Gastroesophageal sphincter (tissue), 4 donors: ENCODE measurements at places on chromosomes 2 and 18. TPM values are rescaled to one million over a fixed set of nuclear protein-coding genes. Genes with fewer than 3 reads are reported as not detected.

ANKRD44 gene
- 51.8 TPM for total RNA-seq

PDCD1 gene
- total RNA-seq: not detected

CD28 gene
- 2.3 TPM for total RNA-seq

GPBAR1 gene
- total RNA-seq: 0.93 TPM

PHOSPHO2 gene
- 10.7 TPM for total RNA-seq

OSR1 gene
- total RNA-seq: 30.7 TPM

DNA sequence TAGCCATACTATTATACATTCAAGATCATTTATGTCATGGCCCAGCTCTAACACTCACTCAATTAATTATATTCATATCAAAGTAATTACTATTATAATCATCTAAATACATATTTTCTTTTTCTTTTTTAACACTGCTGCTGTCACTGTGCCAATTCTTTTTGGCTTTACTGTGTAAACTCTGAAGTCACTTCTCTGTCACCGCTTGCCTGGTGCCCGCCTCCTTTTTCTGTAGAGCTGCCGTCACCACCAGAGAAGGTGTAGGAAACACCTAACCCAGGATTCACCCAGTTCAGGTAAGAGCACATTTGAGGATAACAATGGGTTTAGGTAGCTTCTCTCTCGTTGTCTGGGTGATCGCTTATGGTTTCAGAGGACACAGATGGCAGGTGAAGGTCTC, 93.3 kb downstream of the AOX1 start:
- no peak for ATAC-seq

GRCh38 chr2:58289029-58289428, 47.9 kb upstream of the FANCL start:
- ATAC-seq: no peak

GRCh38 chr2:70362661-70363060, 60.8 kb upstream of the FAM136A start:
- no peak for ATAC-seq

- ATAC-seq: no peak
These were observed 2.6 kb downstream of the UGT1A9 start for GRCh38 chr2:233674314-233674713.
